GM13977 (cell line): ENCODE measurements at places on chromosomes 4 and X.

- DNase-seq: no peak
Measured at GRCh38 chr4:151857368-151857767, 96.6 kb upstream of the GATB start.

GRCh38 chrX:145716226-145716625 is 101.4 kb upstream of the SLITRK2 start:
- DNase-seq: no peak

GRCh38 chr4:153140294-153140693 is 63.9 kb upstream of the TRIM2 start:
- no peak for DNase-seq

GRCh38 chrX:150898343-150899190 is at the start of gene CD99L2:
CD99L2 (minus strand) TSS chrX:150898668; CDS start chrX:150898588, 80 bp downstream.
- peak; percentile 94 for DNase-seq
